ENCODE measurements at places on chromosomes 11 and 22. TPM values are rescaled to one million over a fixed set of nuclear protein-coding genes. Genes with fewer than 3 reads are reported as not detected.

DNA sequence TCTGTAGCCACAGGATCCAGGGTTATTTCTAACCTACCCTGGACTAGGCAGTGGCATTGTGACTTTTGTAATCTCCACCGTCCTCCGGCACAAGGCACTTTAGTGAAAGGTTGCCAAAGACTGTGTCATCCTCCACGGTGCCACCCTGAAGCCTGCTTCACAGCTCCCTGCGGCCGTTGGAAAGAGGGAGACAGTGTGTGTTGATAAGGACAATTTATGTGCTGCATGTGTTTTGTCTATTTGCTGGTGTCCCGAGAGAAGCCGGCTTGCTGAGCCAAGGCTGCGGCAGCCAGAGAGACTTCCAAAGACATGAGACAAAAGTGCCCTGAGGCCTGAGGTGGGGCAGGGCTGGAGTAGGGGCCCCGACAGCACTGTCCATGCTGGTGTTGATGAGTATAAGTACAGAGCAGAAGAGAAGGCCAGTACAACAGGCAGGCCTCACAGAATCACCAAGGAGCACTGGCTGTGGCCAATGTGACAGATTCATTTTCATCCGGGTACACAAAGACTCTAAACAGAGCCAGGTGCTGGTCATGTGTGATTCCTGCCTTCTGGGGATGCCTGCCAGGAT, 40.9 kb downstream of the GALNT18 start:
- DNase-seq: no peak

GRCh38 chr11:36441610-36442208, 68.4 kb downstream of the TRAF6 start:
- DNase-seq: no peak

DNA sequence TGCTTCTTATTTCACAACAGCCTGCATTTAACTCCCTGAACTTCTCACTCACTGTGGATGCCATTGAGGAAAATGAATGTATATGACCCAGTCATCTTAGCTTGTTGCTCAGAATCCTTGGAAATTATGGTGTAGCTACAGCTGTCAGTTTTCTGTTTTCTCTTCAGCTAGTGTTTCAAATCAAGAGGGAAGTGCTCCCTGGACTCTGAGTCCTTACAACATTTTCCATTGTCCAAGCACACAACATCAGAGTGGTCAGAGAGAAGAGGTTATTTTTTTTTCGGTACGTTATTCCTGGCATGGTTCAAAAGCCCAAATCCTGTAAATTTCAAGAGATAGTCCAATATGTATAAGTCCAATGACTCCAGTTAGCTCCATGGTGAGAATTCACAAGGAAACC, 23.6 kb downstream of the MS4A6A start:
- no peak for DNase-seq

Gene TRIM51
- total RNA-seq: not detected

DNA sequence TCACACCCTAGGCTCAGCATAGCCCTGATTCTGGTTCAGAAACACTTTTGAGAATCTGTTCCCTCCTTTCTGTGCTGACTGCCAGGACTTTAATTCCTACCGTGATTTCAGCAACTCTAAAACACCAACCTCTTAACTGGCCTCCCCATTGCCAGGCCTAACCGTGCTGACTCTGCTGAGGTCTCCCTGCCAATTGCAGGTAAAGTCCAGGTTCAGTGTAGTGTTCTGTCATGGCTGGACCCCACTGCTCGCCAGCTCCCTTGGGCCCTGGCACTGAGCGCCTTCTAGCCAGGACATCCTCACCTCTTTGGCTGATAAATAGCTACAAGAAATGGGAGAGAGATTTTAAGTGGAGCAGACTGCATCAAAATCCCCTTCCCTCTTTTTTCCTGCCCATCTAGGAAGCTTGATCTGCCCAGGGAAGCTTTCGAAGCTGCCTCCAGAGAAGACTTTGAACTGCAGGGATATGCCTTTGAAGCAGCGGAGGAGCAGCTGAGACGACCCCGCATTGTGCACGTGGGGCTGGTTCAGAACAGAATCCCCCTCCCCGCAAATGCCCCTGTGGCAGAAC, 4.7 kb downstream of the UPB1 start:
- no peak for DNase-seq

Gene ABCG4
- total RNA-seq: 0.45 TPM

Gene ME3
- 29.4 TPM for total RNA-seq

DNA sequence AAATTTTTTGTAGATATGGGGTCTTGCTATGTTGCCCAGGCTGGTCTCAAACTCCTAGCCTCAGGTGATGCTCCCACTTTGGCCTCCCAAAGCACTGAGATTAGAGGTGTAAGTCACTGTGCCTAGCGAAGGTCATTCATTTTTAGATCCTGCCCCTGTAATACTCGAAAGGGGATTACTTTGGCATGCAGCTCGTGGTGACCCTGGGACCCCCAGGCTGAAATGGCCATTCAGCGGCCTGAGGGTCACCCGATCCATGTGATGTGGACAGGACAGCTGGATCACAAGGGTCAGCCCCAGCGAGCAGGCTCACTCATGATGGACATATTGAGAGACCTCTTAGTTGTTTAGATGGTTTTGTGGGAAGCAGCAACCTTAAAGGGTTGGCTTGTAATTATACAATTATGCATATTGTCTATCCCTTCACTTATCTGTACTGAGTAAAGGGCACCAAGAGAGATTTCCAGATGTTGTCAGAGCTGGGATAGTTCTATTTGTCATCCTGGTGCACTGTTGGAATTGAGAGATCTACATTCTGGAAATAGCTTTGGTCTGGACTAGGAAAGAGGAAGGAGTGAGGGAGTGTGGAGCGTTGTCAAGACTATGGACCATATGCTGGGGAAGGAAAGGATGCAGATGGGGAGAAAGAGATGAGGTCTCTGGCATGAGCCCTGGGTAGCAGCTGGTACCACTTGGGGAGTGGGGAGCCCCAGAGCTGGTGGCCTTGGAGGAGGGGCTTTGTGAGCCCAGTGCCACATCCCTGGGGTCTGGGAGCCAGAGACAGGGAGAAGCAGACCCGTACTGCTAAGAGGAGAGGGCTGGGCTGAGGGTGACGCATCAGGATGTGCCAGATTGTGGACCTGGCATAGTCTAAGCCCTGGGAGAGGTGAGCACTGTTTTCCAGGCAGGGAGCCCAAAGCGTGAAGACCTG, 15.5 kb downstream of the RHBDD3 start:
- DNase-seq: no peak

- DNase-seq: no peak
Measured at GRCh38 chr22:32985899-32986765, 72.0 kb downstream of the SYN3 start.
